Stimulated activated CD8-positive, alpha-beta memory T cell treated with anti-CD3 and anti-CD28 coated beads, Interleukin-4, amount 100 ng/mL, for 1 hour (primary cell): ENCODE measurements at places on chromosomes 12 and 14.

GRCh38 chr12:2092890-2093289, 40.1 kb downstream of the CACNA1C start:
- DNase-seq, result no peak

GRCh38 chr14:91220581-91221000, 23.9 kb downstream of the GPR68 start:
- DNase-seq, result no peak

- no peak for DNase-seq
Measured at GRCh38 chr12:103282124-103282523, 213.6 kb downstream of the C12orf42 start.

DNA sequence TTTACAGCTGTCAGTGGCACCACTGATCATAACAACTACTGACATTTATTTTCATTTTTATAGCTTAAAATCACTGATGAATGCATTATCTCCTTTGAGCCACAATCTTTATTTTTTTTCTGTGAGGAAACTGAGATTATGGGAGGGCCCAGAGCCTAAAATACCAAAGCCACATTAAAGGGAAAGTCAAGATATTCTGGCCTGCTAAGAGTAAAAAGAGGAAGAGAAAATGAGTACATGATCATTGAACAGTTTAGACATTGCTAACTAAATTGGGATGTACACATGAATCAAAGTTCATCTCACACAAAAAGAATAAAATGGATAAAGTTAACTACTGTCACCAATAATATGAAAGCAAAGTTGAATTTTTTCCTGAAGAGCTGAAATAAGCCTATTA, 170.5 kb upstream of the GARIN2 start:
- DNase-seq, result no peak

GRCh38 chr14:102226356-102227125, 78.4 kb downstream of the MOK start:
- DNase-seq, result no peak
